ENCODE measurements at places on chromosomes 2 and 18.

DNA sequence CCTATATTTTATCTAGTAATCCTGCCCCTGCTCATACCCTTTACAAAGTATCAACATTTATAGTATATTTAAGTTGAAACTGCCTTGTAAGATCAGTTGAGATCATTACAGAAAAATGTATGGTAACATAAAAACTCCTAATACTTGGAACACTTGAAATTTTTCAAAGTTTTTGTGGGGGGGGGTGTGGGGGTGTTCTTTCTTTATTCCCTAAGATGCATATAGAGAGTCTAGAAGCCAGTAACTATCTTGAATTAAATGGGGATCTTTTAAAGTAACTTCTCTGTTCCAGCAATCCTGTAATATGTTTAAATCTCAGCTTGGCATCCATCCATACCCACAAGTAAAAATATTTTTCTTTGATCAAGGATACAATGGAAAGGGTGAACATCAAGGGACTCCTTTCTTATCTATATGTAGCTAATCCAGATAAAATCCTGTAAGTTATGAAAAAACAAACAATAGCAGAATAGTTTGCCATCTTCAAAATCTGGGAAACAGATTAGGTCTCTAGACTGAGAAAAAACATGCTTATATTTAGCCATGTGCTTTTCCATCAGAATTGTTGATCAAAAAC lies 455.3 kb downstream of the MEIS1 start:
- no peak for DNase-seq

GRCh38 chr2:216713691-216714336 lies 18.5 kb upstream of the IGFBP5 start:
- DNase-seq = no peak

- no peak for DNase-seq
Measured at GRCh38 chr2:140998017-140998416, 1132.8 kb downstream of the LRP1B start.

DNA sequence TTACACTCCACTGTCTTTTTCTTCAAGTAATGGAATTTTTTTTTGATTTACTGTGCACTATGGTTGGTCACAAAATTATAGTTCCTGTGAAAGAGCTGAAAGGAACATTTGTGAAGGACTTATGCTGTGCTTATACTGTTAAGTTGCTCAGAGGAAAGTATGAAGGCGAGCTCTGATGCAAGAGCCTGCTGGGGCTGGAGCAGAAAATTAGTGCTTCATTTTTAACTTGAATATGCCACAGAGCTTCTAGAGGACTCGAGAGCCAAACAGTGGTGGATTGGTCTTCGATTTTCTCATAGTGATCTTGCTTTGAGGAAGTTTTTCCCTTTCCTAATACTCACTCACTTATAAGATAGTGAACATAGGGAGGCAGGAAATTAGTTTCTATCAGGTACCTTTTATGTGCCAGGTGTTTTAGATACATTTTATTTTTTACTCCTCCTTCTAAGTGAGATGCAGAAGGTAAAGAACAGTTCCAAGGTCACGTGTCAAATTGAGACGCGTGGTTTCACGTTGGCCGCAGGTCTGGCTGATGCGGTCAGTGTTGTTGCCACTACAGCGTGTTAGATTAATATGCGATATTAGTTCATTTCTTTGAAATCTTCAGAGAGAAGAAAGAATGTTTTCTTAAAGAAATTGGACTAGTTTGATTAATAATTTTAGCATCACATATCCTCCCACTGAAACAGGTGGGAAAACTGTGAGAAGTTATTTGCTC lies 20.2 kb downstream of the GATA6 start:
- no peak for DNase-seq

GRCh38 chr2:52658598-52658997 lies 1109.0 kb upstream of the CHAC2 start:
- no peak for DNase-seq

DNA sequence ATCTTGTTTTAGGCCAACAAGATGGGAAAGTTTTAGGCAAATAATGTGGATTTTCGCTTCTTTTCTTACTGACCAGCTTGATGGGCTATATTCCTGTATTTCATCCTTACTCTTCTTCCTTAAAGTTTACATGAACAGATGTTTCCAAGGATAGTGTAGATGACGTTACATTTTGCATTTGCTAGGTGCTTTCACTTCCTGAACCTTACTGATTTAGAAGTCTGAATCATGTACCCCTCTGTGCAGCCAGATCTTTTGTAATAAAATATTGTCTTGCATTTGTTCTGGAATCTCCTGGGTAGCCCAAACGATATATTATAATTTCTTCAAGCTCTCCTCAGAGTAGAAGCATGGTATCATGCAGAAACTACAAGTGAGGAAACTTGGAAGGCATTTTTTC lies 93.4 kb downstream of the CALCRL start:
- DNase-seq = no peak

DNA sequence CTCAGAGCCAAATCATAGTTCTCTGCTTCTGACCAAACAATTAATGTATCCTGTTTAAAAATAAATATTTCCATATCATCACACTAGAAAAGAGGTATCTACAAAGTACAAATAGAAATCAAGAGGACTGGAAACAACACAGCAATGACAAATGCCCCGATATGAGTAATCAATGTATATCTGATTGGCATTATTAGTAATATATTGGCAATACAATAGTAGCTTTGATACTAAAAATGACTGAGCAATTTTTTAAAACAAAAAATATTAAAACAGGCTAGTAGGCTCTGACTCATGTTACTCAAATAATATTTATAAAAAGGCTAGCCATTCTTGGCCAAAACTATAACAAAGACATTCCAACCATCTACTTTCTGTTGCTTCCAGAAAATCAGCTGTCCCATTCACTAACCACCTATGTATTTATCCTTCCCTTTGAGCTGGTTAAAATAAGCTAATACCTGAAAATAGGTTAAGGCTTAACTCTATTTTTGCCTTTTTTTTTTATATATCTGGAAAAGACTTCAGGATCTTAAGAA lies 13.3 kb downstream of the PPP4R3B start:
- no peak for DNase-seq
